Brain pericyte (primary cell): ENCODE measurements at places on chromosomes 5 and 9.

DNA sequence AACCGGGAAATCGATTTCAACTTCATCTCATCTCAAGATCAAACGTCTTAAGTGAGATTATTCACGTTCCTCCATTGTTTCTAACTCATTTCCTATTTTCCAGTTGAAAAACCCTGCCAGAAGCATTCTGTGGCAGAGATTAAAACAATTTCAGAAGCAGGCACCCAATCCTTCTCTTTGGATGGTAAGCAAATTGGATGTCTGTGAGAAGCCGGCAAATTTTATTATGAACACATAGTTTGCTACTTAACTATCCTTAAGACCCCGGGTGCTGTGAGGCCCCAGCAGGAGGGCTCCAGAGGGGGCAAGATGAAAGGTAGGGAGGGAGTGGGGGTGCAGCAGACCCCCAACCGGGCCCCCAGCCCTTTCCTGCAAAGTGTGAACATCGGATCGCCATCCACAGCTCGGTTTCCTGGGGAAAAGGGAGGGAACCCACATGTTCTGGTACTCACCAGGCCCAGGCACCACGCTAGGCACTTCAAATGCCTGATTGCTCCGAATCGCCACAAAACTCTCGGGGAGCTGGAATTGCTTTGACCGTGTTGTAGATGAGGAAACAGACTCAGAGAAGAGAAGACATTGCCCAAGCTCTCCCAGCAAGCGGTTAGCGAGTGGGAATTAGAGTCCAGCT lies 167.1 kb upstream of the MVB12B start:
- no peak for DNase-seq

DNA sequence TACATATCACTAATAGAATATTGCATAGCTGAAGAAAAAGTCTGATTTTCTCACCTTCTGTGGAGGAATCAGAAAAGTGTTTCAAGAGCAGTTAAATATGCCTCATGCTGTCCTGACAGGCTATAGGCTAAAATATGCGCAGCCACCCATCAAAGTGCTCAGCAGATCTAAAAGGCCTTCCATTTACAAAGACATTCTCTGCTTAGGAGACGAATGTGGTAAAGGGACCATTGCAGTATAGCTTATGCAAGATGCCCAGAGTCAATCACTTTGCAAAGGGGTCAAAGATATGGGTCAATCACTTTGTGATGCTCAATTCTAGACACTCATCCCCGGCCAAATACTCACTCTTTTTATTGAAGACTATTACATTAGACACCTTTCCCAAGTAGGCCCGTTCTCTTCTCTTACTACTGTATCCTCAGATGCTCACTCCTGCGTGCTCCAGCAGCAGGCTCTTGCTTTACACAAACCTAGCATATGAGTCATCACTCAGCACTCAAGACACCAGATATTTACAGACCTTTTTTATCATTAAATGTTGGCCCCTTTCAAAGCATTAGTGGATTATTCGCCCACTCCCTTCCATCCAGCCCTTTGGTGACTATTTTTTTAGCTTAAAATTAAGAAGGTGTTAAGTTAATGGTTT lies 568.2 kb upstream of the CDH18 start:
- no peak for DNase-seq

DNA sequence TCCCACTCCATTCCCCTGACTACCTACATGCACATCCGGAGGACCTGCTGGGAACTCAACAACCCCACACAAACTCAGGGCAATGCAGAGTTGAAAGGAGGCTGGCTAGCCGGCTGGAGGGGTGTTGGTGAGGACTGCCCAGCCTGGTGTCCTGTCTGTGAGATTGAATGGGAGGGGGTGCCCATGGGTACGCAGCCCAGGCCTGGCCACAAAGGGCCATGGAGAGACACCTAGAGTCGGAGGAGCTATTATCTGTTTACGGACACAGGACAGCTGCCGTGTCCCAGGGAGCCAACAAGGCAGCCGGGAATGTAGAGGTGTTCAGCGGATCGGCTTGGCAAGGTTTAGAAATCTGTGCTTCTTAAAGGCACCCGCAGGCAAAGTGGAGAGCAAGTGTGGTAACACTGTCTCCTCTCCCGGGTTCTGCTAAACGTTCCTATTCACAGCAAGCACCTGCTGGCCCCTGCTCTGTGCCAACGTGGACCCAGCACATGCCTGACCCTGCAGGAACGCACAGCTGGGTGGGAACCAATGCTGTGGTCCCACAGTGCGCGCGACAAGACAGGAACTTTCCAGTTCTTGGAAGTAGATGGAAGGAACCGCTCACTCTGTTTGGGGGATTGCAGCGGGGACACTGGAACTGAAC lies 166.7 kb downstream of the DAB2IP start:
- no peak for DNase-seq

DNA sequence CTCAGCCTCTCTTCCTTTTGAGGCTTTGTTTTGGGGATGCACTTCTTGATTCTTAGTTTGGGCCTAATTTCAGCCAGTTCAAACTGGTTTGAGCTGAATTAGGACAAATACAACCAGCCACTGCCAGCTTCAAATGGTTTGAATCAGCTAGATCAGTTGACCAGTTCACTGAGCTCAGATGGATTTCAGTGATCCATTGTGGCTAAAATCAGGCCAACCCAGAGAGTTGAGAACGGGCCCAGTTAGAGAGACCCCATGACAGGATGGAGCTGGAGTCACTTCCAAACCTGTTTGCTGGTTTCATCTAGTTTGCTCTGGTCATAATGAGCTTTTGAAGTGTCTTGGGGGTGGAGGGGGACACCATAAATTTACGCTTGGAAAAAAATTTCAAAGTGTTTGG lies 48.0 kb upstream of the NEK6 start:
- DNase-seq = no peak
